Myocyte (in vitro differentiated cells): ENCODE measurements at places on chromosomes 1 and 21. TPM values are rescaled to one million over a fixed set of nuclear protein-coding genes. Genes with fewer than 3 reads are reported as not detected.

Gene DYNLT5
- total RNA-seq: 0.26 TPM in 1 of 2 replicates, not detected in the other

Gene PBX1
- total RNA-seq: 4.6 and 7.0 TPM in 2 replicates

Gene RSPH1
- total RNA-seq: not detected in 2 replicates

Gene CRYBG2
- not detected in 2 replicates for total RNA-seq

Gene SH2D2A
- total RNA-seq: not detected in 2 replicates

Gene C1orf105
- total RNA-seq: 133 and 144 TPM in 2 replicates

Gene KPRP
- not detected in 2 replicates for total RNA-seq

Gene INAVA
- 0.05 and 0.24 TPM in 2 replicates for total RNA-seq

Gene DFFB
- 3.0 and 3.7 TPM in 2 replicates for total RNA-seq

Gene SZRD1
- total RNA-seq: 76.2 and 79.3 TPM in 2 replicates

Gene EBNA1BP2
- 67.4 and 74.0 TPM in 2 replicates for total RNA-seq

Gene DRAM2
- total RNA-seq: 39.2 and 44.7 TPM in 2 replicates

Gene NR1I3
- not detected in 2 replicates for total RNA-seq

Gene CELF3
- not detected in 2 replicates for total RNA-seq

Gene ANGPTL1
- 2.5 and 7.1 TPM in 2 replicates for total RNA-seq

Gene COL8A2
- 3.2 and 3.9 TPM in 2 replicates for total RNA-seq

Gene CAPN9
- total RNA-seq: 0.05 TPM in 1 of 2 replicates, not detected in the other
